ENCODE measurements at places on chromosomes 1 and 21.
A peak's percentile ranks its signal among the peaks of the same experiment; 100 is the strongest.

GRCh38 chr1:91948097-91948496 is 1.1 kb upstream of the BRDT start:
- DNase-seq, result no peak

GRCh38 chr1:58403894-58404293 is 142.6 kb downstream of the OMA1 start:
- DNase-seq, result no peak

DNA sequence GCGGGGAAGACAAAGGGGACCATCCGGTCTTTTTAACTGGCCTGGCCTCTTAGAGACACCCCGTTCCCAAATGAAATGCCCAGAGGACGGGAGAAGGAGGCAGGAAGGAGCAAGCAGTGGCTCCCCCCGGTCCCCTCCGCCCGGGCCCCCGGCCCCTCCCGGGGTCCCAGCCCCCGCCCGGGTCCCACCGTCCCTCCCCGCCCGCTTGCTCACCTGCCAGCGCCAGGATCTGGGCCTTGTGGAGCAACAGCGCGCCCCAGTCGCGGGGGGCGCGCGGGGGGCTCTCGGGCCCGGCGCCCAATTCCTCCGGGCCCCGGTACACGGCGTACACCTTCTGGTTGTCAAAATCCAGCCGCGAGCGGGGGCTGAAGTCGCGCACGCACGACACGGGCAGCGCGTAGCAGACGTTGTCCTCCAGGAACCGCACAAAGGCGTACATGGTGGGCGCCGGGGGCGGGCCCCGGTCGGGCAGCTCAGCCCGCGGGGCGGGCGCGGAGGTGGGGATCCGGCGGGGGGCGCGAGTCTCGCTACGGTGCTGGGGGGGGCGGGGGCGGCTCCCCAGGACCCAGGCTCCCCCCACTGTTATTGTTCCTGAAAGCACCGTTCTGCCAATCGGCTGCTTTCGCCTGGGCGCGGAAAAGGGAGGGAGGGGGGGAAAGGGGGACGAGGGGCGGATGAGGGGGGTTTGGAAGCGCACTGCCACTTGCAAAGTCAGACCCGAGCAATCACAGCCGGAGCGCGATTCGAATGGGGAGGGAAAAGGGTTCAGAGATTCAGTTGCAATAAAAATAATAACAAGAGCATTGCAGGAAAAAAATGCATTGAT is at the start of gene BEND5:
BEND5 (minus strand) TSS at position 499 of the 826 bp plus-strand sequence; CDS start at position 439, 60 bp downstream.
- DNase-seq, result no peak

DNA sequence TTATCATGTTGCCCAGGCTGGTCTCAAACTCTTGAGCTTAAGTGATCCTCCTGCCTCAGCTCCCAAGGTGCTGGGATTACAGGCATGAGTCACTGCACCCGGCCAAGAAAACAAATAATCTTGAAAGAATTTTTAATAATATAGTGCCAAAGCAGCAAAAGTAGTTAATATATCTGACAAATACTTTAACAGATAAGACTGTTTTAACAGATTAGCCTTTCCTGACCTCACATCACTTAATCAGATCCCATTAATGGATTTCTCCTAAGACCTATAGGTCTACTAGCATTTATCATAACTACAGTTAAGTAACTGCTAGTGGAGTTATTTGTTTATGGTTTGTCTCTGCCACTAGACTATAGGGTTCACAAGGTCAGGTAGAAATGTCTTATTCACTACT is 61.1 kb upstream of the HP1BP3 start:
- peak; percentile 21 for DNase-seq

DNA sequence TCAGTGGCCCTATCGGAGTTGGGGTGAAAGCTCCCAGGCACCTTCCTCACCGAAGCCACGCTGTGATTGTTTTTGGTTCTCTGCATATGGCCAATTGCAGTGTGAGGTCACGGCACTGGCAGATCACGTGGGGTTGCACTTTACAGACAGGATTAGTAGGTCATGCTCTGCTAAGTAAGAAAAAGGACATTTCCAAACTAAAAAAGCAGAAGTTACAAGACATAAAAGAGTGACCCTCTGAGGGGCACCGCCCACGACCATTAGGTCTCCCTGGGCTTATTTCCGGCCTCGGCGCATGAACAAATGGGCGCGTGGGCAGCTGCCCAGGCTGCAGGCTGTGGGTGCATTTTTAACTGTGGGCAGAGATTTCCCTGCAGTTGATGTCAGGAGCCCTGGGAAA is 2.0 kb downstream of the CAPN9 start:
- DNase-seq, result no peak

- DNase-seq, result peak; percentile 96
These were observed 96.9 kb downstream of the ATP6V1G3 start for GRCh38 chr1:198443365-198444233.

- DNase-seq, result no peak
These were observed 352.3 kb upstream of the B3GALT2 start for GRCh38 chr1:193538680-193539079.

GRCh38 chr1:74686928-74687327 is 13.3 kb upstream of the ERICH3 start:
- no peak for DNase-seq

- no peak for DNase-seq
These were observed 35.0 kb downstream of the USP24 start for GRCh38 chr1:55180075-55180670.

DNA sequence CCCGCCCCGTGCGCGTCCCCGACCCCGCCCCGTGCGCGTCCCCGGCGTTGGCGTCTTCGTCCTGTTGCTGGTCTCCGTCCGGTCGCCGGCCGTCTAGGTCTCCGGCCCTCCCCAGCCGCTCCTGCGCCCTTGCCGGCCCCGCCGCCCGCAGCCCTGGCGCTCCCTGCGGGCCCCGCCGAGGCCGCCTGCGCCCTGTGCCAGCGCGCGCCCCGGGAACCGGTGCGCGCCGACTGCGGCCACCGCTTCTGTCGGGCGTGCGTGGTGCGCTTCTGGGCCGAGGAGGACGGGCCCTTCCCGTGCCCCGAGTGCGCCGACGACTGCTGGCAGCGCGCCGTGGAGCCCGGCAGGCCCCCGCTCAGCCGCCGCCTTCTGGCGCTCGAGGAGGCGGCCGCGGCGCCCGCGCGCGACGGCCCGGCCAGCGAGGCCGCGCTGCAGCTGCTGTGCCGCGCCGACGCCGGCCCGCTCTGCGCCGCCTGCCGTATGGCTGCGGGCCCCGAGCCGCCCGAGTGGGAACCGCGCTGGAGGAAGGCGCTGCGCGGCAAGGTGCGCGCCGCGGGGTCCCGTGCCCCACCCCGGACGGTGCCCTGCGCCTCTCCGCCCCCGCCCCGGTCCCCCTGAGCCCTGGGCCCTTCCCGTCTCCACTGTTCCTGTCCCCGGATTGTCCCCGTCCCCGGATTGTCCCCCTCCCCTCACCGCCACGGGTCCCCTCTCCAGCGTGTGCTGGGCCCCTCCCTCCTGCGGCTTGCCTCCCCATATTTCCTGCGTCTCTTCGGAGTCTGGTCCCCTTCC is at the start of gene RNF187:
RNF187 (plus strand) TSS at position 47 of the 789 bp plus-strand sequence.
- no peak for DNase-seq

GRCh38 chr1:180927841-180928240 is 15.1 kb downstream of the KIAA1614 start:
- DNase-seq, result no peak

DNA sequence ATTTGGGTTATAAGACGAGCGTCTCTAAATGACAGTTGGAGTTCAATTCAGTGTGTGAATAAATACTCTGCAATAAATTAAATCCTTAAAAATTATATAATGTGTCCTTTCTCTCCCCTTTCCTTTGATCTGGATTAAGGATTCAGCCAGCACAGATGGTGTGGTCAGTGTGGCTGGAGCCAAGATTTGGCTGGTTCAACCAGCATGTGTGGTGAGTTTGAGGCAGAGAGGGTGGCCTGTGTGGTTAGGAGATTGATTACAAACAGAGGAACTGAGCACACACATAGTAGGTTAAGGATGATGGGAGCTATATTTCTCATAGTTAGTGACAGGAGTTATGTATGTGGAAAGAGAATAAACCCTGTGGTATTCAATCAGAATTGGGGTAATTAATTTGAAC is 14.2 kb upstream of the AMIGO1 start:
- DNase-seq, result no peak

GRCh38 chr1:42833981-42834380 is 12.4 kb upstream of the ZNF691 start:
- DNase-seq, result no peak

DNA sequence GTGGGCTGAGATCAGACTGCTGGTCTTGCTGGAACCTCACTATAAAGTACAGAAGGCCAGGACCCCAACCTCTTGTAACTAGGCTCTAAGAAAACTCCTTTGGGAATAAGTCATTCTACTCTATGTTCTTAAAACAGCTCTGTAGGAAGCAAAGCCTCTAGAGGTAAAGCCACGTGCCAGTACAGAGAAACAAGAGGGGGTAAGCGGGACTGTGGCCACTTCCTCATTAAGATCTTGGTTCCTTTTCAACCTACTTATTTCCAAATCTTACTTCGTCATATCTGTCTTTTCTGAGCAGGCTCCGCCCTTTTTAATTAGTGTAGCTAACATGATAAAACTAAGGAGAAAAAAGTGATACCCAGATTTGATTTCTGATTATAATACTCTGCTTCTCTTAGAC is 3.8 kb downstream of the NCSTN start:
- no peak for DNase-seq

DNA sequence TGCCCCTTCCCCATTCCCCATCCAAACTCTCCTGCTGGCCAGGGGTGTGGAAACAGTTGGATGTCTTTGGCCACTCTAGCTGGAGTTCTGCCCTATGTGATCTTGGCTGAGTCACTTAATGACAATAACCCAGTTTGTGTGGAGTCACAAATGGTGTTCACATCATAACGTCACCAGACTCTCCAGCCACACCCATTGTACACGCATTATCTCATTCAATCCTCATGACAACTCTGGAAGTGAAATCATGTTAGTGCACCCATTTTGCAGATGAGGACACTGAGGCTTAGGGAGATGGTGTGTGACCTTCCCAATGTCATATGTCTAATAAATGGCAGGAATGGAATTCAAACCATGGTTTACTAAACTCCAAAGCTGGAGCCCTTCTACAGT is 1.2 kb upstream of the CDA start:
- peak; percentile 63 for DNase-seq

DNA sequence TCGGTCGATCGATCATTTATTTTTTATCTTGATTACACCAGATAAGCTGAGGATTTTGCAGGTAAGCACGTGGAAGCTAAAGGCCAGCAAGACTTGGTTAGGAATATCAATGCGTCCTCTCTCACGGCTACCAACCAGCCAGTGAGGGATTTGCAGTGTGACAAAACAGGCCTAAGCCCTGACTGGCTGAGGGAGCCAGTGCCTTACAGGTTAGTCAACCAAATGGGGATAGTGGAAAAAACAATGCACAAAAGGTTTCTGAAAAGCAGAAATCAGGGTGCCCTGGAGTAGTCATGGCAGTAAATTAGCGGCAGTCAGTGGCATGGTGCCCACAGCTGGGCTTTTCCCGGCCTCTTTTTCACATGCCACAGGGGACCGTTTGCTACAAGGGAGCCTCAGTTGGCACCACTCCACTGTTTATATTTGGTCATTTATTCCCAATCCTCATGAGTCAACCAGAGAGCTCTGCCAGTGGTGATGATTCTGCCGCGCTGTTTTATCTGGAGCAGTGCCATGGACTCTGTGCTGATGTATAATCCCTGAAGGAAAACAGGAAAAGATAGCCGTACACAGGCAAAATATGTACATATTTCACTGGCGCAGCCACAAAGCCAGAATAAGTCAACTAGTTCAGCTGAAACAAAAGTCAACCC is 167.6 kb downstream of the RHOU start:
- peak; percentile 100 for DNase-seq

DNA sequence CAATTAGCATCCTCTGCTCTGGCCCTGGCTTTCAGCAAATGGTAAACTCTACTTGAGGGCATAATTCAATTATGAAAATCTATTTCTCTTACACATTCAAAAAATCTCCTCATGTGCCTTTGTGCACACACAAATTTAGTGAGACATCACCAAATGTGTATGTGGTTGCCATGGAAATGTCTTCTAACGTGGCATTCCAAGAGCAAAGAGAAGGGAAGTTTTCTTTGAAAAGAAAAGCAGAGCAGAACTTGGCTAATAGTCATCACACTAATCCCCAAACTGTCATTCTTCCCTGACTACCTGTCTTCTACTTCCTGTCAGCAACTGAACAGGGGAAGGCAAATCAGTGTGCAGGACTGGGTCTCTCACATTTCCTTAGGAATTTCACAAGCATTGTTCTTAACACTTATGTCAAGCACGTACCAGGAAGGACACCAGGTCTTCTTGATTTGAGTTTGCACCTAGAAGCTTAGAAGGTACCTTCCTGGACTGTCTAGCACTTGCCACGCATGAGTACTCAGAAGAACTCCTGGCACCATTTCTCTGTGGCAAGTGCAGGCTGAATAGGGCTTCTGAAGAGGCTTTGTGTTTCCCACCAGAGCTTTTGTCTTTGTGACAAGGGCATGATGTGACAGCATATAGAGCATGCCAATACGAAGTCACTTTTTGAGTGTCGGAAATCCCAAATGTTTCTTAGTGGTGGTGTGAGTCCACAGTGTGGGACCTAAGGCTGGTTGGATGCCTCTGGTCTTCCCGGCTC is 32.3 kb downstream of the MAN1C1 start:
- DNase-seq, result no peak

- no peak for DNase-seq
These were observed 52.8 kb upstream of the ADGRL4 start for GRCh38 chr1:79059341-79059740.

- peak; percentile 82 for DNase-seq
These were observed 1047.6 kb upstream of the ADGRL4 start for GRCh38 chr1:80054129-80054528.

GRCh38 chr1:97352936-97353382 is 567.9 kb downstream of the DPYD start:
- no peak for DNase-seq

GRCh38 chr1:156616463-156616862 is 2.8 kb upstream of the HAPLN2 start:
- DNase-seq, result peak; percentile 94

GRCh38 chr1:67642629-67643028 is 42.4 kb upstream of the GADD45A start:
- no peak for DNase-seq

- DNase-seq, result no peak
These were observed 30.2 kb upstream of the SFPQ start for GRCh38 chr1:35223084-35223630.

DNA sequence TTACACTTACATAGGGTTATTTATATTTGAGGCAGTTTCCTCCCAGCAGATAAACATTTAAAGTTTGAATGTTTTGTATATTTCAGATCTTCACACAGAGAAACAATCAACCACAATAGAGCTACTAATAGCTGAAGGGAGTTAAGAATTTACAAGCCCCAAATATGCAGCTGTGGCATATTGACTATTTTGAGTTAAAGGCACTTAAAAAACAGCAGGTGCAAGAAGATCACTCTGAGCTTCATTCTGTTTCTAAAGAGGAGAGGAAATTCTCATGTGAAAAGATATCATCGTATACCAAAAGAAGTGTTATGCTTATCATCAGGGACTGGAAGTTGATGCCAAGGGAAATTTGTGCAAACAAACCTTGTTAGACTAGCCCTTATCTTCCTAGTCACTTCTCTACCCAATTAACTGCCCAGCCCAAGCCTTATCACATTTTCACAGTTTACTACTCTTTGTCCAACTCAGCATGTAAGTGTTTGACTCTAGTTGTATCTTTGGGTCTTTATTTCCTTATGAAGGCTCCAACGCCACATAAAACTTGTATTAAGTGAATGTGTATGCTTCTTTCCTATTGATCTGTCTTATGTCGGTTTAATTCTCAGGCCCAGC is 66.3 kb upstream of the COG2 start:
- DNase-seq, result no peak

- no peak for DNase-seq
These were observed 125 bp downstream of the ATP5PF start for GRCh38 chr21:25734654-25734903.

- DNase-seq, result peak; percentile 89
These were observed 39.9 kb upstream of the TADA1 start for GRCh38 chr1:166915941-166916340.

- DNase-seq, result no peak
These were observed 42.0 kb upstream of the CACHD1 start for GRCh38 chr1:64427879-64428278.
